ENCODE measurements at places on chromosomes 4 and X. TPM values are rescaled to one million over a fixed set of nuclear protein-coding genes. Genes with fewer than 3 reads are reported as not detected.

The TCEAL2 gene
- total RNA-seq = 0.57 TPM

The CPZ gene
- 3.0 TPM for total RNA-seq

The MEPE gene
- total RNA-seq = not detected

The ADGRL3 gene
- 0.79 TPM for total RNA-seq

The SLC7A11 gene
- 5.9 TPM for total RNA-seq

The FAM47A gene
- not detected for total RNA-seq

The NHS gene
- total RNA-seq = 1.2 TPM

The ARHGAP10 gene
- total RNA-seq = 26.5 TPM

The SHOX gene
- total RNA-seq = 0.19 TPM

The ERCC6L gene
- 1.9 TPM for total RNA-seq

The MAGEA4 gene
- not detected for total RNA-seq

The FGFBP2 gene
- not detected for total RNA-seq

The LEF1 gene
- total RNA-seq = 8.9 TPM

The FAM184B gene
- total RNA-seq = 0.19 TPM

The BCOR gene
- total RNA-seq = 20.1 TPM

The CTAG2 gene
- not detected for total RNA-seq

All from esophagus squamous epithelium (tissue), 5 donors.